Stimulated activated naive B cell treated with anti-CD40 and anti-IgM and Interleukin-4, amounts not matched to agents 10 μg/mL and 1 μg/mL and 100 μg/mL, for 72 hours (primary cell): ENCODE measurements at places on chromosomes 3 and 15.

- H3K4me3 ChIP-seq, result no peak overlapping the region
- no peaks in the 10 kb centered on the region for H3K27me3 ChIP-seq
- DNase-seq, result no peak
- H3K36me3 ChIP-seq, result no peaks in the 10 kb centered on the region
Measured at GRCh38 chr15:63181648-63182047, 7.8 kb upstream of the RAB8B start.

DNA sequence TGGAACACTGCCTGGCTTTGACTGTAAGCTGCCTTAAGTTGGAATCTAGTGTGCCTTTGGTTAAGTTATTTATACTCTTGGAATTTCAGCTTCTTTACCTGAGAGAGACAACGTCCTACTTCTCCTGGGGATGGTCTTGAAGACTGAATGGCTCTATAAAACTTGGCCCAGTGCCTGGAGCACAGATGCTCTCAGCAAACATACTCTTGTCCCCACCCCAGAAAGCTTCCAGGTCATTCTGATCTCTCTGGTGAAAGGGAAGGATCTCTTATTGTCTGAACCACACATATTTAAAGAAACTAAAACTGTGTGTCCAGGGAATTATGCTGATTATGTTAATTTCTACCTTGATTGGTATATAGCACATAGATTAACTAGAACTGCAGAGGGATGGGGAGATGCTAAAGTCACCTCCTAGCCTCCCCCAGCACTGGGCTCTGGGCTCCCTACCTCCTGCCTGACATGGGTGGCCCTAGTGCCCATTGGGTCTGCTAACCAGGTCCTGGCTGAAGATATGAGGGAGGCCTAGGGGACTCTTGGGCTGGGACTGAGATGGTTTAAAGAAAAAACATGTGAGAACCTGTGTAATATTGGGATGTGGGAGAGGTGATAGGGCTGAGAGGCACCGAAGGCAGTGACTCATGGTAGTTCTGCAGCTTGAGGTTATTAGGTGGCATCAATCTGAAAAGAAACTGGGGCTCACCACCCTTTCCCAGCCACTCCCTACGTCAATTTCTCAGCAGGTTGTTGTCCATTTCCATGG is 171.0 kb downstream of the RPLP1 start:
- H3K27ac ChIP-seq, result no peak overlapping the region
- H3K4me1 ChIP-seq, result peaks cover 2% of the 10 kb centered on the region
- H3K4me3 ChIP-seq, result no peak overlapping the region
- no peaks in the 10 kb centered on the region for H3K36me3 ChIP-seq

DNA sequence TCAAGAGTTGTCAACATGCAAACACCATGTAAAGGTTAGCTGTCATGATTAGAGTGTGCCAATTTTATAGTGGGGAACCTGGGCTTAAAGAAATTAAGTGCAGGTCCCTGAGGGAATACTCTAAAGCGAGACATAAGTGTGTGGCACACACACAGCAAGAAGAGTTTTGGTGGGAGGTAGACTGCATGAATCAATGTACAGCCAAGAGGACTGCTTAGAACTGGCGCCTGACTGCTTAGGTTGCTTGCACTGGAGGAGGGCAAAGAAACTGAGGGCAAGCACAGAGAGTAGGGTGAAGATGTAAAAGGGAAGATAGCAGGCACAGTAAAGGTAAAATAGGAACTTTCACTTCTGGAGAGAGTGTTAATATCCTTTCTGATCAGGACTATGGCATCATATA is 184.9 kb downstream of the SOX2 start:
- no peaks in the 10 kb centered on the region for H3K36me3 ChIP-seq
- H3K4me3 ChIP-seq, result no peak overlapping the region
- no peaks in the 10 kb centered on the region for H3K4me1 ChIP-seq
- H3K27ac ChIP-seq, result no peak overlapping the region

DNA sequence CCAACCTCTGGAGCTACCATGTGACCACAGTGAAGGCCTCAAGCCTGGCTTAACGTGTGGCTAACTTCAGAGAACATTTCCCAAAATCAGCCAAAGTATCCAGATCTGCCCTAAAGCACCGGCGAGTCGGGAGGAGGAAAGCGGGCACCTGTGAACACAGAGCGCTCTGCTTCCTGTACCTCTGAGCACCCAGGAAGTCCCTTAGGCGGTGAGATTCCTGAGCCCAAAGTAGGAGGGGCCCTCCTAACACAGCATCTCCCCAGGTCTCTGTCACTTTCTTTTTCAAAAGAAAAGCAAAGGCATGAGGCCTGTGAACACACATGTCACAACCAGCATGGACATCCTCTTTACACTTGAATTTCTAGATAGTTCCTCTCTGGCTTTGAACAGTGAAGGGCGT is 944 bp upstream of the EIF4E3 start:
- no peak overlapping the region for H3K27ac ChIP-seq
- peaks cover 11% of the 10 kb centered on the region for H3K27me3 ChIP-seq
- no peak for DNase-seq
- peak overlapping the region; percentile 67 for H3K4me3 ChIP-seq

DNA sequence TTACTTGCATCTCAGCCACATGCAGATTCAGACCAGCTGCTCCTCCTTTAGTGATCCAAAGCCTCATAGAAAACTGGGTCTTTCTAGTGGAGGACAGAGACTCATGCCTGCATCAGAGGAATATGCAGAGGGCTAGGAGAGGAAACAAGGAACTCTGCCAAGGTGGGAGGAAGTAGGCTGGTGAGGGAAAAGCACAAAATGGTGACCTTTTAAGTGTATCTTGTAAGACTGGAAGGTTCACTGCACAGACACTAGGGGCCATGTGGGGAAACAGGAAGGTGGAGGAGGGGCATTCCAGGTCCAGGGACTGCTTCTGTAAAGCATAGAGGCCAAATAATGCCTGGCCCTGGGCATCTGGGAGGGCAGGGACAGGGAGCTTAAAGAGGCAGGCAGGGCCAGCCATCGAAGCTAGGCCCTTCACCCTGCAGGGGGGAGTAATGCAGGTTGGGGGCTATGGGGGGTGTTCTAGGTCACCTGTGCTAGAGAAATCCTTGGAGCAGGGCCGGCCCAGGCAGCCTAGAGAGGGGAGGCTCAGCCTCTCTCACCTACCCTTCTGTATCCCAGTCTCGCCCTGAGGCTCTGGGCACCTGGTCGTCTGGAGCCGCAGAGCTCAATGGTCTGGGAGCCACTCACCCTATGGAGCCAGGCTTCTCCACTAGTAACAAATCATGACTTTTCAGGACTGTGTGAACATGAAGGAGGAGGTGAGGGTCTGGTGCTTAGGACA is 117.7 kb downstream of the DNAJB8 start:
- H3K4me3 ChIP-seq, result peak overlapping the region; percentile 45
- peaks cover 31% of the 10 kb centered on the region for H3K4me1 ChIP-seq

GRCh38 chr3:40009991-40010390 is 200.6 kb downstream of the MYRIP start:
- H3K27me3 ChIP-seq, result no peaks in the 10 kb centered on the region
- H3K27ac ChIP-seq, result no peak overlapping the region
- DNase-seq, result no peak
- no peaks in the 10 kb centered on the region for H3K4me1 ChIP-seq

GRCh38 chr3:184377374-184377773 is 633 bp downstream of the THPO start:
- no peak overlapping the region for H3K4me3 ChIP-seq
- H3K27me3 ChIP-seq, result peaks cover 65% of the 10 kb centered on the region
- H3K4me1 ChIP-seq, result peaks cover 18% of the 10 kb centered on the region
- no peaks in the 10 kb centered on the region for H3K36me3 ChIP-seq
- no peak overlapping the region for H3K27ac ChIP-seq

- no peaks in the 10 kb centered on the region for H3K27me3 ChIP-seq
- no peak for DNase-seq
- H3K4me3 ChIP-seq, result no peak overlapping the region
- H3K4me1 ChIP-seq, result peaks cover 27% of the 10 kb centered on the region
Measured at GRCh38 chr3:143441516-143442171, 322.1 kb downstream of the CHST2 start.

GRCh38 chr3:109852283-109852682 is 514.9 kb upstream of the DPPA4 start:
- no peak overlapping the region for H3K27ac ChIP-seq
- no peaks in the 10 kb centered on the region for H3K27me3 ChIP-seq
- no peak for DNase-seq
- H3K4me3 ChIP-seq, result no peak overlapping the region
- H3K4me1 ChIP-seq, result no peaks in the 10 kb centered on the region

DNA sequence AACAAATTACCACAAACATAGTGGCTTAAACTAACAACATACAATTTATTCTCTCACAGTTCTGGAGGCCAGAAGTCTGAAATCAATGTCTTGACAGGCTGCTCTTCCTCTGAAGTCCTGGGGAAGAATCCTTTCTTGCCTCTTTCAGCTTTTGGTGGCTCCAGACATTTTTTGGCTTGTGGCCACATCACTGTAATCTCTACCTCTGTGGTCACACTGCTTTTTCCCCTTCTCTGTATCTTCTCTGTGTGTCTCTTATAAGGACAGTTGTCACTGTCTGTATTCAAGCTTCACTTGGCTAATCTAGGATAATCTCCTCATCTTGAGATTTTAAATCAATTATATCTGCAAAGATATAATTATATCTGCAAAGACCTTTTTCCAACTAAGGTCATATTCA is 80.3 kb upstream of the ABHD2 start:
- no peak for DNase-seq
- H3K36me3 ChIP-seq, result no peaks in the 10 kb centered on the region
- no peak overlapping the region for H3K4me3 ChIP-seq
- H3K4me1 ChIP-seq, result no peaks in the 10 kb centered on the region
- H3K27me3 ChIP-seq, result peaks cover 44% of the 10 kb centered on the region
- no peak overlapping the region for H3K27ac ChIP-seq

DNA sequence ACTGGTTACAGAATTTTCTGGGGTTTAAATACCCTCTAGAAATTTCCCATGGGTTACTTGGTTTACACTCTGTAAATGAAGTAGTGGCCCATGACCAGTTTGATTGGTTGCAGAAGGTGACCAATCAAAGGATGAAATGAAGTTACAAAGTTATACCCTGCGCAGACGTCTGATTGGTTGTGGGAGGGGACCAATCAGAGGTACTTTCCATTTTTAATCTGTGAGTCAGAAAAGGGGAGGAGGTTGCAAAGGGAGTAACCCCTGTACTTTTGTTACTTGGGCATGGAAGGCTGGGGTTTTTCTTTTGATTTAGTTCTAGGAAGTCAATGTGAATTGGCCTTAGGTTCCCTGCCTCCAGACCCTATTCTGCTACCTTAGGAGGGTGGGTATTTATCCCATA is 18.7 kb upstream of the APH1B start:
- DNase-seq, result no peak
- H3K4me3 ChIP-seq, result no peak overlapping the region
- peaks cover 5% of the 10 kb centered on the region for H3K4me1 ChIP-seq
- no peak overlapping the region for H3K27ac ChIP-seq

DNA sequence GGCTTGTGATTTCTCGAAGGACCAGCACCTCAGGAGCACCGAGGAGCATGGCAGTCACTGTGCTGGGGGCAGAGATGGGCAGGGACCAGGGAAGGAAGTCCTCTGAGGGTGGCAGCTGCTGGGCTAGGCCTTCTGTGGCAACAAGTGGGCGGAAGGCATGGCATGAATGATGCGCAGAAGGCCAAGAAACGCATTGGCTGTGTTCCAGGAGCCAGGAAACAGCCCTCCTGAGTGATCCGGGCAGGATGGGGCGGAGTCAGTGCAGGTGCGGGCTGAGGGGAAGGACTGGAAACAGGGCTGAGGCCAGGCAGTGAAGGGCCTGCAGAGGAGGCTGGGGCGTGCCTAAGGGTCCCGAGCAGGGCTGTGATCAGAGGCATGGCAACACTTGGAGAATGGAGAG is 23.6 kb downstream of the MRPS11 start:
- H3K4me1 ChIP-seq, result peaks cover 10% of the 10 kb centered on the region
- no peak overlapping the region for H3K27ac ChIP-seq
- H3K27me3 ChIP-seq, result no peaks in the 10 kb centered on the region
- H3K36me3 ChIP-seq, result peaks cover 6% of the 10 kb centered on the region
- DNase-seq, result no peak
- no peak overlapping the region for H3K4me3 ChIP-seq

- no peak overlapping the region for H3K27ac ChIP-seq
- H3K4me3 ChIP-seq, result no peak overlapping the region
- H3K27me3 ChIP-seq, result no peaks in the 10 kb centered on the region
- H3K36me3 ChIP-seq, result no peaks in the 10 kb centered on the region
- H3K4me1 ChIP-seq, result no peaks in the 10 kb centered on the region
Measured at GRCh38 chr3:126515066-126515706, 2.4 kb downstream of the UROC1 start.

DNA sequence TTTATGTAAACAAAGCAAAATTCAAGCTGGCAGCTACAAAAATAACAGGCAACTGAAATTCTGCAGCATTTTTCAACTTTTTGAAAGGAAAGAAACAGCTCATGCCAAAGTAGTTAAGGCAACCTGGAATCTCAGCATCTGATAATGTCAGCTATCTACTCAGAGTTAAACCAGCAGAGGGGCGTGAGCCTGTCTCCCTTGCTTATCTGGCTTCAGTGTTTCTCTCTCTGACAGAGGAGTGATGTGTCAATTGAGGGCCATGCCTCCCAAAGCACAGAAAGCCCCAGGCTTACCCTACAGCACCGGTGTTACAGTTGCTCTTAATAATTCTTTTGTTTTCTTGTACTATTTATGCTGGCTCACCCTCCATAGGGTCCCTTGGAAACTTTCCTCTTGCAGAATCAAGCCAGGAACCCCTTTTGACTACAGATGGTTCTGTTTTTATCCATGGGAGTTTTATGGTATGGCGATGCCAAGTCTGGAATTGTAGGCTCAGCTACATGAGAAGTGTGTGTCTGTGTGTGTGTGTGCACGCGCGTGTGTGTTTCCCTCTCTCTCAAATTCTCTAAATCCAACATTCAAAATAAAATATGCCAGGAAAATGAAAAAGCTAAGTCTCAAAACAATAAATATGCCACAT is 7.3 kb downstream of the TMEM212 start:
- H3K4me1 ChIP-seq, result peaks cover 4% of the 10 kb centered on the region
- peaks cover 4% of the 10 kb centered on the region for H3K27me3 ChIP-seq
- H3K4me3 ChIP-seq, result no peak overlapping the region
- no peak for DNase-seq
- H3K27ac ChIP-seq, result no peak overlapping the region

DNA sequence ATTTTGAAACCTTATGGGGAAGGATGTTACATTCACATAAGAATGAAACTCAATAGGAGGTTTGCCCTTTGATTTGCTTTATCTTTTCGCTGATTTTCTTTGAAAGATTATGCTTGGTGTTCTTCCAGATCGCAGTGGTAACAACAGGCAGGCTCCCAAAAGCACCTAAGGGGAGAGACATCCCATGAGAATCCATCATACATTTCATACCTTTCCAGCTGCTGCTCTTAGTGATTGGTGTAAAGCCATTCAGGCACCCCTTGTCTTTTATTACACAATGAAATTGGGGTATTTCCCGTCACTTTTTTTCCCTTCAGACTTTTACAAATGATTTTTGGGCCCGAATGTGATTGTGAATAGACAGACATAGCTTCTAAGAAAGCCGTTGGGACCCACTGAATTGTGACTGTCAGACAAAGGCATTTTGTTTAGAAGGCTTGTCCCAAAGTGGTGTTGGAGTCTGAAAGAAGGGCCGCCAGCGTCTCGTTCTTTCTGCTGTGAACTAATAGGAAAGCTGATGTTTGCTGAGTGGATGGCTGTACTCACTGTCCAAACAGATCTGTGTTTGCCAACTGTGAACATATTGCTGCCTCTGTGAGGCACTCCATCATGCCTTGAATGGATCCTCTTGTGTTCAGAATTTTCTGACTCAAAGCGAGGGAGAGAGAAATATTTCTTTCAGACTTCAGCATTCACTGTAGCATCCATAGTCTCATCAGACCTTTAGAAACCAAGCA is 164.3 kb downstream of the FNDC3B start:
- no peak overlapping the region for H3K27ac ChIP-seq
- no peak overlapping the region for H3K4me3 ChIP-seq
- no peak for DNase-seq
- no peaks in the 10 kb centered on the region for H3K4me1 ChIP-seq
